ENCODE measurements at places on chromosomes 4 and X. TPM values are rescaled to one million over a fixed set of nuclear protein-coding genes. Genes with fewer than 3 reads are reported as not detected.

- DNase-seq = peak; percentile 45
Measured at GRCh38 chr4:128782076-128782715, 27.3 kb upstream of the JADE1 start.

DNA sequence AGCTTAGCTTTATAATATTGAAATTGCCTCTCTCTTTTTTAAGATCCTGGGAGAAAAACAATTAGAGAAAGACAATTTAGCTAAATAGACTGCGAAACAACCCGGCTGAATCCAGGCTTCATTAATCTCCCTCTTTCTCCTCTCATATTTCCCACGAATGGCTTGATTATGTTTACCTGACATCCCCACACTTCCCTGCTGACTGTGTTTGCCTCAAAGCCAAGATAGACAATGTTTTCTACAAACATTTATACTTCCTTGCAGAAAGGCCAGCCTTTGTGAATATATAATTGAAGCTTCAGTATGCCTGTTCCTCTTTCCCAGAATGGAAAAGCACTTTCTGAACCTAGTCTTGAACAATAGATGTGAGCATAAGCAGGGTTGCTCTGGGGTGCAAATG, 566.8 kb downstream of the PDHA2 start:
- DNase-seq = no peak

- DNase-seq = no peak
Measured at GRCh38 chrX:12319992-12320391, 181.7 kb downstream of the FRMPD4 start.

DNA sequence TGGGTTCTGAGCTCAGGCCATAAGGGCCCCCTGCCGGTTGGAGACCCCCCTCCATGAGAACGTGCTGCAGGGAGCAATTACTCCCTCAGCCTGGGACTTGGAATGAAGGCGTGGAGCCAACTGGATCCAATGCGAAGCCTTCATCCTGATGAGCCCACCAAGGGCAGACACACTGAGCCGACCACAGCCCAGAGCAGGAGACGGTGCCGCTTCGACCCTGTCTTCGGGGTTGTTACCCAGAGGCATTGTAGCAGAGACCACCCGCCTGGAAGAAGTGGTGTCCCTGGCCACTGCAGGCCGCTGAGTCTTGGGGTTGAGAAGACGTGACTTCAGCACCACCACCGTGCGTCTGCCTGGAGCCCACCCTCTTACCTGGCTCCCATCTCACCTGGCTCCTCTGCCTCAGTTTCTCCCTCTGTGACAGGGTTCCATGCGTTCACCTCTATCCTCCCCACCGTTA, 7.0 kb upstream of the NKX1-1 start:
- no peak for DNase-seq

DNA sequence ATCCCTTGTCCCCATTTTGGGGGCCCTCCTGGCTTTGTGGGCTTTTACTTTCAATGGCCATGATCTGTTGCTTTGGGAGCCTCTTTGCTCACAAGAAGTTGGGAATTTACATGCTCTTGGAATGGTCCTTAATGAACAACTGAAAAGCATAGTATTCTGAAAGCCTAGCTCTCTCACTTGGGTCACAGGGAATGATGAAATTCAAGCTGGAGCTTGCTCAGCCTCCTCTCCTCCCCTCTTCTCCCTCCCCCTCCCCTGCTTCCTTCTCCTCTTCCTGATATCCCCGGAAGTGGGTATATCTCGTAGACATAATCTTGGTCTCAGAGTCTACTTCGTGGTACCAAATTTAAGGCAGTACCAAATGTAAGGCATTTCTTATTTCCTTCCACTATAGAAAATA, 400.6 kb upstream of the NR3C2 start:
- DNase-seq = no peak

DNA sequence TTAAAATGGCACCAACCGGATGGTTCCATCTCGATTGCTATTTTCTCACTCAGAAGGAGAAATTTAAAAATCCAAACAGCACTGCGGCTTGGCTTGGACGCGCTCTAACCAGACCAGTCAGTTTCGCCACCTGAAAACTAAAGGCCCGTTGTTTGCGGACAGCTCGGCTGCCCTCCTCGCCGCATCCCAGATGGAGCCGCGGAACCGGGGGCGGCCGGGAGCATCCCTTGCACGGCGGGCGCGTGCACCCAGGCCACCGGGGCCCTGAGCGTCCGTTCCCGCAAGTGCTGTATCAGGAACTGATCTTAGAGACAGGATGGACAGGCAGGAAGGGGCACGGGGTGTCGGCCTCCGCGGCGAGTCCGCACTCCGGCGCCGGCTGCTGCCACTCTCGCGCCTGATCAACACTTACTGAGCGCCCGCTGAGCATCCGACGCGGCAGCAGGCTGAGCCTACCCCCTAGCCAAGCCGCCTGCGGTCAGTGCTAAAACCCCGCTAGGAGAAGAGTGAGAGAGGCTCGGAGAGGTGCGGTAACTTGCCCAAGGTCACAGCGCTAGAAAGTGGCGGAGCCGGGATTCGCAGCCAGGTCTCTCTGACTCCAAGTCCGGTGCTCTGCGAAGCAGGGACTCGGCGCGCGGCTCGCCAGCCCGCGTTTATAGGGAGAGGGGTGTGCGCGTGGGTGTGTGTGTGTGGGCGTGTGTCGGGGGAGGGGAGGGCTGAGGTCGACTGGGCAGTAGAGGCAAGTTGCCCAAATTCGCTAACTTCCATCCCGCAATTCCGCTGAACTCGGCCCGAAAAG, at the start of gene CITED1:
Gene CITED1, minus strand, starts transcription at position 629 of the 799 bp plus-strand sequence. CDS start 3,045 bp downstream, outside the sequence.
- no peak for DNase-seq

DNA sequence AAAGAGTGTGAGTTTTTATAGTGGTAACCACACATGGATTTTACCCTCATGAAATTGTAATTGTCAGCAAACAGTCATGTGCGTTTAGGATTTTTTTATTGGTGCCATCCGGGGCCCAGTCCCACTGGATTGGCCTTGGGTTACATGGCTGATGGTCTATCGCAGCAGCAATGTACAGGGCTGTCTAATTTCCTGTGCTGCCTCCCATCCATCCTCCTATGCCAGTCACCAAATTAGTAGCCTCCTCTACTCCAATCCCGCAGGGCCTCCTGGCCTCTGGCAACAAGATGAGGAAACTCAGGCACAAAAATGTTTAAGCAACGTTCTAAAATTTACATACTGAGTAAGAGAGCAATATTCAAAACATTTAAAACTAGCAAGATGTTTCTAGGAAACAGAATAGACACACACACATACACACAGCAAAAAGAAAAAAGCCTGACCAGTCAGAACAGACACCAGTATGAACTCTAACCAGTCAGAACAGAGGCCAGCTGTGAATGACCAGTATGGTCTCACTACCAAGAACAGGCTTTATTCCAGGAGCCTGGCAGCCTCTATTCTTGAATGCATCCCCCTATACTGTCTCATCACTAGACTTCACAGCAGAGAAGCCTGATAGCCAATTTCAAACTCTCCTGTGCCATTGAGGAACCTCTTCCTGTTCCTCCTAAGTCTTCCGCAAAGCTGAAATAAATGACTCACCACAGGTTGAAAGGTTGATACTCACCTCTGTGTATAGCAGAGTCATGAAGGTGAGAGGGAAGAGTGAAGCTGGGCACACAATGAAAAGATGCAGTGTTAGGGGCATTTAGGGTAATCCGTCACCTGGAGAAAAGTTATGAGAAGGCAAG, 42.6 kb downstream of the CHRNA9 start:
- no peak for DNase-seq

DNA sequence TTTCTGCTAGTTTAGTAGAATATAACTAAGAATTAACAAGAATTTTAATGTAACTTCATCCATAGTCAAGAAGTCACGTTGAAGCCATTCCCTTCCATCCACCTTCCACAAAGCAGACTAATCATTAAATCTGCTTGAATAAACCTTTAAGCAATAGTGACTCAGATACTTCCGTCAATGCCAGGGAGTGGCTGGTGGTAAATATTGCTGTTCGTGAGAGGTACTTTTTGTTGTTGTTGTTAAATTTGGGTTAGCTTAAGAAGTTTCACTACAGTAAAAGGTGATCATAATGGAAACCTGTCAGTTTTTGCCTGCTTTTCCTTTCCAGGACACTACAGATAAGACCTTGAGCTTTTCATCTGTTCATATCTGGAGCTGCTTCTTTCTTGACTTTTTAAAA, 316.3 kb downstream of the TMA16 start:
- DNase-seq = no peak

DNA sequence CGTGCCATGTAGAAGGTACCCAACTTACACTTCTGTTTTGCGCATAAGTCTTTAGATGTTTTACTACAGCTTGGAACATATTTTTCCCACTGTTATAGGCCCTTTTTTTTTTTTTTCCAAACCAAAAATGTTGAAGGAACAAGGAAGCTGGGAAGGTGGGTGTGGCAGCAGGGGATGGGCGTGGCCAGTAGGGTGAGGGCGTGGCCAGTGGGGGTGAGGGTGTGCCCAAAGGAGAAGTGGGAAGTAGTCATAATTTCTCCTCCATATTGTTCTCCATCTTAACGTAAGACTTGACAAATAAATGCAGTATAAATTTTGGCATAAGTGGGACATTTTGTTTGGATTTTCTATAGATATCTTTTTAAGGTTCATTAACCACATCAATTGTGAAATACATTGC, 30.4 kb downstream of the CLDN22 start:
- DNase-seq = no peak

DNA sequence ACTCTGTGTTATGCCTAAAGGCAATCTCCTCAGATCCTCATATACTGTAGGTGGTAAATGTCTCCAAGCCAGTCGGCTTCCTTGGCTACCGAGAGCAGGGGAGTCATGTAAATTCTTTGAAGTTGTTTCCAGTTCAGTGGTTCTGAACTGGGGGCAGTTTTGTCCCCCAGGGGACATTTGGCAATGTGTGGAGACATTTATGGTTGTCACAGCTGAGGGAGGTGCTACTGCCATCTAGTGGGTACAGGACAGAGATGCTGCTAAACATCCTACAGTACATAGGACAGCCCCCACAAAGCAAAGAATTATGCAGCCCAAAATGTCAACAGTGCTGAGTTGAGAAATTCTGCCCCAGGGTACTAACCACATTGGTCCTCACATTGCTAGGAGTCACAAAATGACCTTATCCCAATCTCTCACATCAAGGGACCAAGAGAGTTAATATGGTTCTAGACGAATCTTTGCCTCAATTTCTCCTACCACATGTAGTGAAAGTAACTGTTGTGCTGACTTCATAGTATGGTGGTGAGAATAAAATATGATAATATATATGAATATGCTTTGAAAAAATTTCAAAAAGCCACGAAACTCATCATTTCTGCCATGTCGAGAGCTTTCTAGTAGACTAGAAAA, 104.4 kb upstream of the ARHGAP24 start:
- DNase-seq = peak; percentile 22

DNA sequence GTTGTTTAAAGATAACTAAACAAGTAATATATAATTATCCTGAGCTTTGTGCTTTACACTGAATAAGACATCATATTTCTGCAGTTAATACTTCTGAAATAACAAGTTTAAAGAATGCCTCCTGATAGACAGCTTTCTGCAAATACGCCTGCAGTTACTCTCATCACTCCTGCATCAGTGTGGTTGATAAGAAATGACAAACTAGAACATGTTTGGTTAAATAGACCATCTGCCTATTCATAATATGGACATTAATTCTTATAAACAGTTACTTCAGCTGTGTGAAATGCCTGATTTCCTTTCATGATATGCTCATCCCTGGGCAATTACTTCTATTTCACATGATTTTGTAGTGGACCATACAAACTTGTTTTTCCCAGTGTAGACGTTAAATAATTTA, 7.0 kb upstream of the TENM3 start:
- no peak for DNase-seq

DNA sequence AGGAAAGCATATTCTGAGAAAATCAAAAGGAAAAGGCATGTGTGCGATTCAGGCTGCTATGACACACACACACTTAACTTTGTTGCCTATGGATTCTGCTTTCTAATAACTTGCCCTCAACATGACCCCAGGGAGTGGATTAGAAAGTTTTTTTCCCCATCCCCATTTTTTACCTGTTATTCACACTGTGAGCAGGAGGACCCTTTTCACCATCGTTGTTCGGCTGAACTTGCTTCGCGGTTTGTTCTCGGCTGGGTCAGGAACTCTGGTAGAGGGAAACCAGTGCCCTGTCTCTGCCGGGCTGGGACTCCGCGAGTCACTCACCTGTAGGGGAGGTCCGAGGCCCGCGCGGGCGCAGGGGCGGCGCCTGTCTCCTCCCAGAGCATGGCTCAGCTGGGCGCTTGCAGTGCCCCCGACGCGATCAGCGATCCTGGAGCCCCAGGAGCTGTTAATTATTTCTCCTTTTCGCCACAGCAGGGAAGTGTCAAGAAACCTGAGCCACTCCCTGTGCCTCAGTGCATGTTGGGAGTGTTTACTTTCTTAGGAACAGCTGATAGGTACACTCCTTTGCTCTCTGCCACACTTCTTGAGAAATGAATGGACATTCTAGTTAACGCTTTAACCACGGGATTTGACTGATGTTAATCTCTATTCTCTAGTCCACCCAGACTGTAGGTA, at the start of gene RASSF6:
Gene RASSF6, minus strand, starts transcription at position 322 of the 678 bp plus-strand sequence. CDS start 8,641 bp downstream, outside the sequence.
- no peak for DNase-seq

DNA sequence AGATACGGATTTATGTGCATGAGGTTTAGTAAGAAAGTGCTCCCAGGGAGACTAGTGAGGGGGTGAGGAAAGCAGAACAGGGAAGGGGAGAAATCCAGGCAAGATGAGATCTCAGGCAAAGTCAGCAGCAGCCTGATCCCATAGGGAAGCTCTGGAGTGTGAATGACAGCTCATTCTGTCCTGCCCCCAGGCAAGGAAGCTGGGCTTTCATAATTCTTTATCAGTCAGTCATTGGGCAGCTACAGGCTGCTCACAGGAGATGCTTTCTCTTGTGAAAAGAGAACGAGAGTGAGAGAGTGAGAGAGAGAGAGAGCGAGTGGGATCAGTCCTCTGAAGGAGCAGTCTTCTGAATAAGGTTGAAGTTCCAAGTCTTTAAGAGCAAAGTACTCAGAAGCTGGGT, 48.1 kb downstream of the SRPX start:
- DNase-seq = no peak

DNA sequence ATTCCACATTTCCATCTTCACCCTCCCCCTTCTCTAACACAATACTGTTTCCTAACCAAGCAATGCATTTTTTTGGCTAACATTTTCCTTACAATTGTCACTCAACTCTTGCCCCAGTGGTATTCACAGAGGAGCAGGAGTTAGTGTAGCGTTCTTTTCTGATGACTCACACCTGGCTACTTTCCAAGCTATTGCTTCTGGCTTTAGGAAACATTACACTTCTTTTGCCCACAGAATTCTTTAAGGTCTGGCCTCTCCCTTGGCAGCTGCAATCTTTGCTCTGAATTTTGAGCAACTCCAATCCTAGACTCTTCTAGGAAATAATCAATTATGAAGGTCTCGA, 27.5 kb upstream of the PDGFC start:
- DNase-seq = no peak

ARMCX2 gene
- 2.4 TPM for total RNA-seq

OCRL gene
- total RNA-seq = 1.9 TPM

HSPA4L gene
- 0.27 TPM for total RNA-seq

GPR50 gene
- total RNA-seq = not detected

TMEM187 gene
- total RNA-seq = 7.9 TPM

SPP1 gene
- total RNA-seq = 0.17 TPM

SUPT20HL1 gene
- not detected for total RNA-seq

All from activated CD4-positive, alpha-beta T cell treated with anti-CD3 and anti-CD28 coated beads, Interleukin-2, amount 10 ng/mL, durations not matched to agents 7 days and 5 days (primary cell).